ENCODE measurements at places on chromosomes 1 and 21.
A peak's percentile ranks its signal among the peaks of the same experiment; 100 is the strongest.

GRCh38 chr1:164591858-164592257 lies 32.9 kb downstream of the PBX1 start:
- no peak for DNase-seq

DNA sequence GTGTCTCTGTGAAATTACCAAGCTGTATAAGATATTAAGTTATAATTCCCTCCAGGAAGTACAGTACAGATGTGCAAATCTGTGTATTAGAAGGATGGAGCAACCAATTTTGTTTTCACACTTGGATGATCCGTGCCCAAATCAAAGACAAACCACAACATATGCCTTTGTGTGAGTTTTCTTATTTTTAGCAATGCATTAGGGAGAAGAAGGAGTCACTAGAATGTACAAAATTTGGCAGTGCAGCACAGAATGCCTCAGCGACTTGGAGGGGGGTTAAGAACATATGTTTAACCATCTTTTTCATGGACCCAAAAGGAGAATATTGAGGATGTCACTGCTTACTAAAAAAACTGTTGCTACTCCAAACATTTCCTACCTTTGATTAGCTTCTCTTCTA lies 45.3 kb downstream of the DAB1 start:
- no peak for DNase-seq

- no peak for DNase-seq
Measured at GRCh38 chr1:18646786-18647410, 16.3 kb downstream of the PAX7 start.

- no peak for DNase-seq
Measured at GRCh38 chr1:91781901-91782622, 103.9 kb downstream of the TGFBR3 start.

DNA sequence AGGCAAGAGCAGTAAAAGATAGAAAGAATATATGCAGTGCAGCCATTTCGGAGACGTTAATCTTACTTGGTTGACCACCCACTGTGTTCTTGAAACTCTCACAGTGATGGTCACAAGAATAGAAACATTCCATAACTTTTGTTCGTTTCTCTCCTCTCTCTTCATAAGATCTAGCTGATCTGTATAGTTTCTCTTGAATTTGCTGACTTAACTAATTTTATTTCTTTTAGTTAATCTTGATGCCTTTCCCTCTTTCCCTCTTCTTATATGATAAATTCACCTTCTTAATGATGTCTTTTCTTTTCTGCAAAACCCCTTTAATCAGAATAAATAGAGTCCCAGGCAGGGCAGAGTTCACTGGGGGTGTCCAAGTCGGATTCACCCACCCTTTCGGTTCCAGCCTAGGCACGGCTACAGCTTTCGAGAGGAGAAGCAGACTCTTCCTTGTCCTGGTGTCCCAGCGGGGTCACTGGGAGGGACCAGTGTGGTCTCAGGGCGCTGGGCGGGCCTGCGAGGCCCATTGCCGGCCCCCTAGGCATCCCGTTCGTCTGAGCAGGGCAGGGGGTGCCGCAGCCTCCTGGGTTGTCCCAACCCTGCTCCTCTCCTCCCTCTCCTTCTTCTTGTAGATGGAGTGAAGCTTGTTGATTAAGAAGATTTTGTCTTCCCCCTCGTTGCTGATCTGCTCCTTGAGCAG lies 39.8 kb downstream of the ZNF691 start:
- DNase-seq = no peak

- DNase-seq = no peak
Measured at GRCh38 chr1:184747089-184747955, 7.3 kb downstream of the EDEM3 start.

GRCh38 chr1:161228032-161228431 lies 2.2 kb downstream of the TOMM40L start:
- no peak for DNase-seq

DNA sequence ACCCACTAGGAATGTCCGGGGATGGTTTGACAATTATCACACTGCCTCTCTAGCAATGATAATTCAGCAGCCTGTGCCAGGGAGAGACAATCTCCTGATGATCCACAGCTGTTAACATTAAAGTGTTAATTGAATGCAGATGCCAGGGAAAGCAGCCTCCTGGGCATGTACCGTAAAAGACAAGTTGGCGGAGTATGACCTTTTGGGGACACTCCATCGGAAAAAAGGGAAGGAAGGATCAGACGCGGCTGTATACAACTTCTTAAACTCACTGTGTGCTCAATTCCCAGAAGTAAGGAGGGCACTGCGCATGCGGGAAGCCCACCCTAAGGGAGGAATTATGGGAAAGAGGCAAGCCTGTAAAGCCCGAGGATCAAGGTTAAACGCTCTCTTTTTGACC lies 62.6 kb downstream of the MAP3K7CL start:
- no peak for DNase-seq

GRCh38 chr1:43822040-43822690 lies 111.4 kb upstream of the ARTN start:
- DNase-seq = no peak

- DNase-seq = peak; percentile 96
Measured at GRCh38 chr1:99943223-99943794, 26.5 kb upstream of the SLC35A3 start.

DNA sequence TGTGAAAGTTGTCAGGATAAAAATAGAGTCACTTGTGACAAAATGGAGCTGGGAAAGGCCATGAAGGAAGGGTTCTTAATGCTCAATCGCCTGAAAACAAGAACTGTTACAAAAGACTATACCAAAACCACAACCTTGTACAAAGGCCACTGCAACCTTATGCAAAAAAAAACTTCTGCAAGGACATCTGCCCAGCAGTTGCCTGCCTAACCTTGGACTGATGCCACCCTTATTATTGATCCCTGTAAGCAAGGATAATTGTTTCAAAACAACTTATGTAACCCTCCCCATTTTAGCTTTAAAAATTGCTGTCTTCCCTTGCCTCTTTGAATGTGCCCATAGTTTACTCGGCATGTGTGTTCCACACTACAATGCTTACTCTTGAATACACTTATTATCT lies 5.7 kb downstream of the ALG14 start:
- no peak for DNase-seq

DNA sequence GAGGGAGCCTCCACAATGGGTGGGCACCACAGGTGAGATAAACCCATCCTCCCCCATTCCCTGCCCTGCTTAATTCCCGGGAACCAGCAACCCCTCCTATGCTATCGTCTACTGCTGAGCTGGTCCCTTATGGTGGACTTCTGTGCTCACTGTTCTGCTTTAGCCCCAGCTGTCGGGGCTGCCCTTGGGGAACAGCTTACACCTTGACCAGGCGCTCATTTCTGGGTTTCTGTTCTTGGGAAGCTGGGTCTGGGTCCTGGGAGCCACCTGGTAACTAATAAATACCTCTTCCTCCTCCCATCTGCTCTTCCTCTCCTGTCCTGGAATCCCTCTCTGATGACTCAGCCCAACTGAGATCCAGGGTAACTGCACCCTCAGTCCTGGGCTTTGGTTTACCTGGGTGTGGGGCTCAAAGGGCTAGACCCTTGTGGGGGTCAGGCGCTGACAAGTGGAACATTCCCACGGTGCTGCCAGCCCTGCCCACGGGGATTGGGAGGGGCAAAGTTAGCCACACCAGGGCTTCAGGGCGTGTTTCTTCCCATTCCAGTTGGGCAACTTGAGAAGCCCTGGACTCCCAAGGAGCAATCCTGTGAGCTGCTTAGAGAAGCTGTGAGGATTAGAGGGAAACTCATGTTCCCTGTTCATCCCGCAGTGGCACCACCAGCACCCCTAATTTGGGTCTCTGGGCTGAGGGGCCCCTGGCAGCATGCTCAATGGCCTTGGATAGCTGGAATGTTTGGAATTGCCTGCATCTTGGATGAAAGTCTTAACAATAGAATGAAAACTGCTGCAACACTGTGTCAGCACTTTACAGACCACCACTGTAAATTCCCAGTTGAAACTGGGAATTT lies 1.6 kb downstream of the PCAT6 start:
- no peak for DNase-seq

DNA sequence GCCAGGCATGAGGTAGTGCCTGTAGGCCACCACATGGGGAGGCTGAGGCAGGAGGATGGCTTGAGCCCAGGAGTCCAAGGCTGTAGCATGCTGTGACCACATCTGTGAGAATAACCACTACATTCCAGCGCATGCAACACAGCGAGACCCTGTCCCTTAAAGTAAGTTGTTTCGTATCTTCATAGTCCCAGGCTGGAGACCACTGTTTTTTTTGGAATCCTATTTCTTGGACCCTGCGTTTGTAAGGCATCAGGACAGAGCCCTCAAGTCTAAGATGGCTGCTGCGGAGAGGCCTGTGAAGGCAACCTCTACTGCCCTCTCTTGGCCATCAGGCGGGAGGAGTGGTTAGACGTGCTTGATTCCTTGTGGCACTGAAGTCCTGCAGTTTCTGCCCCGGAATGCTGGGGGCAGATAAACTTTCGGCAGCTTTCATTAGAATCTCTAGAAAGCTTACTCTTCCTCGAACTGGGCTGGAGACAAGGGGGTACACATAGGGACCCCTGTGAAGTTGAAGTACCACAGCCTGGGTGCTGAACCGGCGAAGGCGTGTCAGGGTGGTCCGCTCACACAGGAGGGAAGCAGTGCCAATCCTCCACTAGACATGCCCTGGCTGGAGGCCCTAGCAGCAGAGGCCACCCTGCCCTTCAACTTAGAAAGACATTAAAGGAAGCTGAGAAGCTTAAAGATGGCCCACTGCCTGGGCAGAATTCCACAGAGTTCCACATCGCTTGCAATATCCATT lies 36.6 kb downstream of the RABIF start:
- DNase-seq = no peak

GRCh38 chr1:223444411-223444810 lies 51.2 kb downstream of the CCDC185 start:
- no peak for DNase-seq

- DNase-seq = no peak
Measured at GRCh38 chr1:51009381-51009780, 39.3 kb downstream of the CDKN2C start.

DNA sequence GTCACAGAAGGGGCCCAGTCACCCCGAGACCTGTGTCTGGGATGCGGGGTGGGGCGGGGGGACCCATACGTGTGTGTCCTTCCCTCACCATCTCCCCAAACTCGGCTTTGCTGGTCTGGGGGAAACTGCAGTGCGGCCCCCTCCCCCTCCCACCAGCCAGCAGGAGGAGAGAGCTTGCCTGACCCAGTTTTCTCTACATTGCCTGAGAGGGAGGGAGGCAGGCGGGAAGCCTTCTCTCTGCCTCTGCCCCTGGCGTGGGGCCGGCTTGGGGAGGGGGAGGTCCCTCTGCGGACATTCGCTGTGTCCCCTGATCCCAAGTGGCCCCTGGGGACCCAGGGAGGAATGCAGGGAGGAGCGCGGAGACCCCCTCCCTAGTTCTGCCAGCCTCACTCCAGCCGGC lies 3.9 kb downstream of the EPHA8 start:
- DNase-seq = no peak

GRCh38 chr1:156089704-156090103 lies 7.4 kb upstream of the MEX3A start:
- DNase-seq = no peak

DNA sequence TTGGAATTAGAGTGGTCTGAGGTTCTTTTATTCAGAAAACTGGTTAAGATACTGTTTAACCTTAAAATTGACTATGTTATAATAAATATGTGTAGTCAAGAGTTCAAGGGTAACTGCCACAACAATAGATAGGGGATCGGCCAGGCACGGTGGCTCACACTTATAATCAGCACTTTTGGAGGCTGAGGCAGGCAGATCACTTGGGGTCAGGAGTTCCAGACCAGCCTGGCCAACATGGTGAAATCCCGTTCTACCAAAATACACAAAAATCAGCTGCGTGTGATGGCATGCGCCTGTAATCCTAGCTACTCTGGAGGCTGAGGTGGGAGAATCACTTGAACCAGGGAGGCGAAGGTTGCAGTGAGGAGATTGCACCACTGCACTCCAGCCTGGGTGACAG lies 39.5 kb downstream of the PDC start:
- DNase-seq = no peak

GRCh38 chr21:41928621-41929220 lies 25.1 kb downstream of the C2CD2 start:
- DNase-seq = no peak

- DNase-seq = peak; percentile 41
Measured at GRCh38 chr1:59971464-59971911, 44.9 kb upstream of the CYP2J2 start.

DNA sequence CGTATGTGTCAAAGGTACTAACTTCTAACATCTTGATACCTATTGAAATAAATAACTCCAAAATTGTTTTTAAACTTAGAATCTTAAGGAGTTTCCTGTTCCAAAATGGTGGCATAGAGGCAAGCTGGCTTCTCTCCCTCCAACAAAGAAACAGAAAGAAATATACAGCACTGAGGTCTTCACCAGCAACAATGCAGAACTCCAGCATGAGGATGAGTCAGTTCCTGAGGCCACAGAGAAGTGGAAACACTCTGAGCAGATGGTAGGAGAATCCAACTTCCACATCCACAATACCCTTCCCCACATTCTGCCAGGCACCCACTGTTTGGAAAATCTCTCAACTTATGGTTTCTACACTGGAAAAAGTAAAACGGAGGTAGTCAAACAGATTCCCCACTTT lies 12.2 kb upstream of the PPIH start:
- DNase-seq = no peak

DNA sequence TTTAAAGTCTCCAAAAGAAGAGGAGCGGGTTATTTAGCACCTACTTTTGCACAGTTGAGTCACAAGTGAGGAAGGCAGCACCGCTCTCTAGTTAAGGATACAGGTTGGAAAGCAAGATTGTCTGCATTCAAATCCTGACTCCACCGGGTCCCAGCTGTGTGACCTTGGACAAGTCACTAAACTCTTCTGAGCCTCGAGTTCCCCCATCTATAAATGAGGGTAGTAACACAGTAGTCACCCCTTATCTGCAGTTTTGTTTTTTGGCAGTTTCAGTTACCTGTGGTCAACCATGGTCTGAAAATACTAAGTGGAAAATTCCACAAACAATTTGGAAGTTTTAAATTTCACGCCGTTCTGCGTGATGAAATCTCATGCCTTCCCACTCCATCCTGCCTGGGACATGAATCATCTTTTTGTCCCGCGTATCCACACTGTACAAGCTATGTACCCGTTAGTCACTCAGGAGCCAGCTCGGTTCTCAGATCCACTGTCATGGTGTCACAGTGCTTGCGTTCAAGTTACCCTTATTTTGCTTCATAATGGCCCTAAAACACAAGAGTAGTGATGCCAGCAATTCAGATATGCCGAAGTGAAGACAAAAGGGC lies 49.4 kb downstream of the CAPZB start:
- no peak for DNase-seq

DNA sequence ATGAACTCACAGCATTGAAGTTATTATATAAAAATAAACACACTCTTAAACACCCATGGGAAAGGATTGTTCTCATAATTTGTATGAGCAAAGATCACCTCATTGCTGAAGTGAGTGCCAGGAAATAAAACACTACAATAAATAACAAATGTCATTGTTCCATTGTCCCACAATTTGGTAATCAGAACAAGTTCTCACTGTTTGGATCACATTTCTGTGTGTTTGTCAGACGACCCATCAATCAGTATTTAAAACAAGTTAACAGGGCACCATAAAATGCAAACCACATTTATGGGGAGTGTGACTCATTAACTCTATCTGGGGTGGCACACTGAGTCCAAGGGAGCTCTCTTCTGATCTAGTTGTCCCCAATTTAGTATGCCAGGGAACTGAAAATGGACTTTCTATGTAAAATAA lies 124.5 kb downstream of the PTPRC start:
- DNase-seq = no peak

- DNase-seq = no peak
Measured at GRCh38 chr1:89743788-89744187, 77.0 kb upstream of the LRRC8D start.

Measured in DMS 273 treated with DMSO at 0.1 percent for 48 hours (cell line).